ENCODE measurements at places on chromosomes 7 and 10. TPM values are rescaled to one million over a fixed set of nuclear protein-coding genes. Genes with fewer than 3 reads are reported as not detected.

Gene SHTN1
- total RNA-seq: 4.4 TPM

Gene CDH23
- 2.1 TPM for total RNA-seq

DNA sequence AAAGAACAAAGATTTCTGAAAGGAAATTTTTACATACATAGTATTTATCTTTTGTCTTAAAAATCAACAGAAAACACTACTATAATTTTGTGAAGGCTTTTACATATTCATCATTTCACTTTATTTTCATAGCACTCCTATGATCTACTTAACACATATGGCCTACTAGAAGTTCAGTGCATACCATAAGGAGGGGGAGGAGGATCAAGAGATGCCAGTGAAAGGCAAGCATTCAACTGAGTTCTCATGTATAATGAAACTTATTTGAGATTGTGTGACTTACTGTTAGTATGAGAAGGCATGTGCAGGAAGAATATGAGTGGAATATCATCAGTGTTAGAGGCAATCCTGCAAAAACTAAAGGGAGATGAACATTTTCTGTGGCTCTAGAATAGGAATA is 10.6 kb downstream of the BRAF start:
- no peak for DNase-seq

GRCh38 chr7:15042285-15043065 is 139.9 kb upstream of the DGKB start:
- no peak for DNase-seq

DNA sequence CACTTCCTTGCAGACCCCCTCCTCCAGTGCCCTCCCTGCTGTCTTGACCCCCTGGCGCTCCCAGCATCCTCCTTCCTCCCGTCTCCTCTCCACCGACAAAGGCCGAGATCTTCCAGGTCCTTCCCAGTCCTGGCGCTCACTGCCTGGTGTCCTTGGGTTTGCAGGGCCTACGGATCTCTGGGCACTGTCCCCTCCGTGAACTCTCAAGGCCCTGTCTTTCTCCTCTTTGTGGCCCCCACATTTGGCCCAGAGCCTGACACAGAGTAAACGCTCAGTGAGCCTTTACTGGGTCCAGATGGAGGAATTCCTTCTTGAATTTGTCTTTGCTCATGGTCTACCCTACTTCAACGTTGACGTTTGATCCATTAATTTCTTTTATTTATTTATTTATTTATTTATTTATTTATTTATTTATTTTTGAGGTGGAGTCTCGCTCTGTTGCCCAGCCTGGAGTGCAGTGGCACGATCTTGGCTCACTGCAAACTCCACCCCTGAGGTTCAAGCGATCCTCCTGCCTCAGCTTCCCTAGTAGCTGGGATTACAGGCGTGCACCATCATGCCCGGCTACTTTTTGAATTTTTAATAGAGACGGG is 29.7 kb downstream of the TMEM270 start:
- DNase-seq: no peak
